ENCODE measurements at places on chromosomes 5 and 9. TPM values are rescaled to one million over a fixed set of nuclear protein-coding genes. Genes with fewer than 3 reads are reported as not detected.

The SEMA6A gene
- 1.9 TPM for total RNA-seq

The TNFSF8 gene
- total RNA-seq = 0.11 TPM

The SIL1 gene
- 41.4 TPM for total RNA-seq

The FAM221B gene
- total RNA-seq = not detected

The TEX48 gene
- total RNA-seq = not detected

The LRRC19 gene
- total RNA-seq = not detected

Measured in GM12878 (cell line).